ENCODE measurements at places on chromosomes 6 and 20. TPM values are rescaled to one million over a fixed set of nuclear protein-coding genes. Genes with fewer than 3 reads are reported as not detected.

DNA sequence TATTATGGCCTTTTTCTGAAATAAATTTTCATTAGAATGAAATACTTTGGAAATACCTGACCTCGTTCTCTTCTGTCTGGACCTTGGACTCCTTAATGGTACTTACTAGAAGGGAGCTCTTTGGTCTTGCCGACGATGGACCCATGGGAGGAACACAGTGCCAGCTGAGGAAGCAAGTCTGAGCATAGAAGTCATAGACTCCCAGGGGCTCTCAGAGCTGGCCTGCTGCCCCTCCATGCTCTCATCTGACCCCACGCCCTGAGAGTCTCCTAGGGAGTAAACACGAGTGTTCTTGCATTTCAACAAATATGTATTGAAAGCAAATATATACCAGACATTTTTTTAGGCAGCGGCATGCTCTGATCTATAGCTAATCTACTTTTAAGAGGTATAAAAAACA lies 87.8 kb downstream of the PLEKHG1 start:
- no peak for DNase-seq

- DNase-seq: no peak
Observed at GRCh38 chr20:63640086-63640485, 13.1 kb downstream of the STMN3 start.

Gene CST4
- total RNA-seq: not detected

GRCh38 chr6:38271081-38271480 lies 368.6 kb downstream of the BTBD9 start:
- no peak for DNase-seq

Gene KIAA1755
- not detected for total RNA-seq

DNA sequence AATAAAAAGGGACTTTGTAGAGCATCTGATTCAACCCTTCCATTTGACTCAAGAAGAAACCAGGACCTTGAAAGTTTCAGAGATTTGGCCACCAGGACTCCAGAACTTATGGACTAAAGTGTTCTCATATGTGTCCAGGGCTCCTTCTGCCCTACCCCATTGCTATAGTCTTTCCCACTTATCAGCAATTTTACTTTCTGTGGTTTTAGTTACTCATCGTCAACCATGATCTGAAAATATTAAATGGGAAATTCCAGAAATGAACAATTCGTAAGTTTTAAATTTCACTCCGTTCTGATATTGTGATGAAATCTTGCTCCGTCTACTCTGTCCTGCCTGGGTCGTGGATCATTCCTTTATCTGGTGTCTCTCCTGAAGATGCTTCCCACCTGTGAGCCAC lies 259.8 kb downstream of the PHACTR1 start:
- DNase-seq: no peak

Gene OR2H2
- not detected for total RNA-seq

Gene TOMM6
- total RNA-seq: 101 TPM

- DNase-seq: no peak
Observed at GRCh38 chr6:136031982-136032381, 180.5 kb downstream of the PDE7B start.

DNA sequence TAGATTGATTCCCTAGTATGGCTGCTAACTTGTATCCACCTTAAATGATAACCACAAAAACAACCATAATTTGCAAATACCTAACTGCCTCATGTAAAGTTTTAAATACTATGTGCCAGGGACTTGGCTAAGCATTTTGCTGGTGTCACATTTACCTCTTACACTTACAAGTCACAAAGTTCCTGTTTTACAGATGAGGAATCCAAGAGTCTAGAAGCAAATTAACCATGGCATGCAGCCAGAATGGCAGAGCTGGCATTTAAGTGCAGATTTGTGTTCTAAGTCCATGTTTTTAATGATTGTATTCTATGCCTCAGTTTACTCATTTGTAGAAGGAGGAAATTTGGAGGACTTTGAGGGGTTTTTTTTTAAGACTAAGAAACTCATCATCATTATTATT lies 696.7 kb downstream of the PTPRT start:
- DNase-seq: no peak

DNA sequence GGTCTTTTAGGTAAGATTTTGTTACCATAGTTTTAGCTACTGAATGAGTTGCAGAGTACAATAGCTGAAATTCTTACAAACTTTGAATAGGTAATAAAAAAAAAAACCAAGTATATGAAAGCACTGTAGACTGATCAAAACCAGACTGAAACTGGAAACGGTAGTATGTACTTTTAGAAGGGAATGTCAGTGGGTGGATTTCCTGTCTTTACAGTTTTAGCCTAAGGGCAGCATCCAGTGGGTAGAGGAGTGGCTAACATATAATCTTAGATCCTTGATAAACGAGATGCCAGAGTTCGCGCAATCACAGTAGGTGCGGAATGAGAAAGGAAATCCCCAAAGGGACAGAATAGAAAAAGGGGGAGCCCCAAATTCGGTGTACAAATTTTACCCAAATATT lies 385.9 kb upstream of the RUNX2 start:
- DNase-seq: no peak

Gene CLVS2
- not detected for total RNA-seq

DNA sequence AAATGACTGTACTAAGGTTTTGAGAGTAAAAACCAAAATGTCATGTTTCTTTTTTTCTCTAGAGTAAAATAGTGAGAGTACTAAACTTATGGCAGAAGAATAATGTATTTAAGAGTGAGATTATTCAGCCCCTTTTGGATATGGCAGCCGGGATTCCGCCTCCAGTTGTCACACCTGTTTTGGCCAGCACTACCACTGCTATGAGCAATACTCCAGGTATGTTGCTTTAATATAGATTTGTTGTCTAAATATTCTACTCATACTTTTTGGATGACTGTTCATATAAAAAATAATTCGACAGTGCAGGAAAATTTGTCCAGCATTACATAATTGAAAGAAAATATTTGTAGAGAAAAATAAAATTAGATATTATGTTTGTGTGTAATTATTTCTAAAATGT lies 59.5 kb downstream of the SCAF8 start:
- DNase-seq: no peak

DNA sequence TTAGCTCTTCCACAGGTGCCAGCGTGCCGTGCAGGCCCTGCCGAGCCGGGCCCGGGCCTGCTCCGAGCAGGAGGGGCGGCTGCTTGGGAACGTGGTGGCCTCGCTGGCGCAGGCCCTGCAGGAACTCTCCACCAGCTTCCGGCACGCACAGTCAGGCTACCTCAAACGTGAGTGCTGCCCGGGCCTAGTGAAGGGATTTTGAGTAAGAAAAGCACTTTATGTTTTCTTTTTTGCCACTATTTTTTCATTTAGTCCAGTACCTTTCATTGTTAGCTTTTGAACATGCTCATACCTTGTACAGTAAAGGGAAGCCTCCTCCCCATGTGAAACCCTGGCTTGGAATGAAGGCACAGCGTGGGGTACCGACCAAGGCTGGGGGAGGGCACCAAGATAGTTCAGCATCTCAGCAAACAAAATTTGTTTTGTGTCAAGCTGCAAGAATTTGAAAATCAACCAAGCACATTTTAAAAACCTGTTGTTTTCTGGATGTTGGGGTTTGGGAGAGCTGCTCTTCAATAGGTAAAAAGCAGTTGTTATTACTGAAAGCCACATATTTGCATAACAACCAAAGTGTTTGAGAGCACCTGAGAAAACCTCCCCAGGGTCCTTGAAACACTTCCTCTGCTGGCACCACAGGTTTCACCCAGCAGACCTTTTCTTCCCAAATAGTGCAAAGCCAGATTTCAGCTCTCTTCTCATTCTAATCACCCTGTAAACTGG lies 18.4 kb downstream of the STX16 start:
- DNase-seq: no peak

GRCh38 chr6:103979308-103979707 lies 880.4 kb downstream of the HACE1 start:
- DNase-seq: no peak

Gene SIRPD
- total RNA-seq: not detected

Gene SLC17A1
- total RNA-seq: not detected

GRCh38 chr6:20873425-20874190 lies 339.4 kb downstream of the CDKAL1 start:
- DNase-seq: no peak

- no peak for DNase-seq
Observed at GRCh38 chr6:71524201-71524600, 235.6 kb downstream of the OGFRL1 start.

GRCh38 chr6:14841901-14842421 lies 403.9 kb upstream of the JARID2 start:
- no peak for DNase-seq

- no peak for DNase-seq
Observed at GRCh38 chr6:160218810-160219209, 39.8 kb downstream of the SLC22A2 start.

GRCh38 chr20:3739926-3740451 lies 7.5 kb downstream of the HSPA12B start:
- no peak for DNase-seq

DNA sequence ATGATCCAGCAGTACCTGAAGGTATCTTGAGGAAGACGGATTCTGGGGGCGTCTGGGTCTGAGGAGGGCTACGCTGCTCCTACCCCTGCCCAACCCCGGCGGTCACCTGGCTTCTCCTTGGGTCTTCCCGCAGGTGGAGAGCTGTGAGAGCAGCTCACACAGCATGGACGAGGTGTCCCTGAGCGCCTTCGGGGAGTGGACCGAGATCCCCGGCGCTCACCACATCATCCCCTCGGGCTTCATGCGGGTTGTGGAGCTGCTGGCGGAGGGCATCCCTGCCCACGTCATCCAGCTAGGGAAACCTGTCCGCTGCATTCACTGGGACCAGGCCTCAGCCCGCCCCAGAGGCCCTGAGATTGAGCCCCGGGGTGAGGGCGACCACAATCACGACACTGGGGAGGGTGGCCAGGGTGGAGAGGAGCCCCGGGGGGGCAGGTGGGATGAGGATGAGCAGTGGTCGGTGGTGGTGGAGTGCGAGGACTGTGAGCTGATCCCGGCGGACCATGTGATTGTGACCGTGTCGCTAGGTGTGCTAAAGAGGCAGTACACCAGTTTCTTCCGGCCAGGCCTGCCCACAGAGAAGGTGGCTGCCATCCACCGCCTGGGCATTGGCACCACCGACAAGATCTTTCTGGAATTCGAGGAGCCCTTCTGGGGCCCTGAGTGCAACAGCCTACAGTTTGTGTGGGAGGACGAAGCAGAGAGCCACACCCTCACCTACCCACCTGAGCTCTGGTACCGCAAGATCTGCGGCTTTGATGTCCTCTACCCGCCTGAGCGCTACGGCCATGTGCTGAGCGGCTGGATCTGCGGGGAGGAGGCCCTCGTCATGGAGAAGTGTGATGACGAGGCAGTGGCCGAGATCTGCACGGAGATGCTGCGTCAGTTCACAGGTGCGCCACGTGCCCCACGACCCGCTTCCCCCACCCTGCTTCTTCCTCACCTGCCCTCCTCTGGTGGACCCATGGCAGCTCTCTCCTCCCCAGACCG lies 166.9 kb upstream of the RNF24 start:
- no peak for DNase-seq

DNA sequence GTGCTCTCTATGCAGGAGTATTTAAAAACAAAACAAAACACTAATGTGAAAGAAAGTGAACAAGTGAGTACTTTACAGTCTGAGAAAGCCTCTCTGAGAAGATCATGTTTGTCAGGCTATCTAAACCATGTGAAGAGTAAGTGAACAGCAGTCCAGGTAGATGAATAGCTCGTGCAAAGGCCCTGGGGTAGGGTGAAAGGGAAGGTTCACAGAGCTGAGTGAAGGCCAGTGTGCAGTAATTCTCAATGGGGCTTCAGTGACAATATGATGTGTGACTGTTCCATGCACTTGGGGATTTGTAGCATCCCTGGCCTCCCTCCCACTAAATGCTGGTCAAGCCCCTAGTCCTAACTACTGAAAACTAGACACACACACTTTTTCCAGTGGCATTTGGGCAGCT lies 488.9 kb upstream of the JARID2 start:
- DNase-seq: no peak

DNA sequence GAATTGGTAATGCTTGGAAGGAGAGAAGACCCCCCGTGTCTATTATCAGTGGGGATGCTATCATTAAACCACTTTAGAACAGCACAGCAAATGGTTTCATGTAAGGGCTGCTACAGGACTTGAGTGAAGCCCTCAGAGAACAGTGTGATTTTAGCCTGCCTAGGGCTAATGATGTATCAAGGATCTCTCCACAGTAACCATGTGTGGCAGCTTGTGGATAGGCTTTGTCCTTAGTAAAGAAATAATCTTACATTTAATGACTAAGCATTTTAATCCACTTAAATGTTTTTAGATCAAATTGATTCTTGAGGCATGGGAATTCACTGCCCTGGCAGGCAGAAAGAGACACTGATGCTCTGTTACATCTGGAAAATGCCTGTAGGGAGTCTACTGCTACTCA lies 495.1 kb downstream of the NKAIN2 start:
- DNase-seq: no peak

Gene PCIF1
- 112 TPM for total RNA-seq

GRCh38 chr6:159762681-159763293 lies 942 bp downstream of the ACAT2 start:
- no peak for DNase-seq

Gene SEL1L2
- not detected for total RNA-seq

Gene ENPP1
- total RNA-seq: not detected

GRCh38 chr6:149628875-149629510 lies 19.5 kb downstream of the KATNA1 start:
- no peak for DNase-seq

Gene GNRH2
- not detected for total RNA-seq

DNA sequence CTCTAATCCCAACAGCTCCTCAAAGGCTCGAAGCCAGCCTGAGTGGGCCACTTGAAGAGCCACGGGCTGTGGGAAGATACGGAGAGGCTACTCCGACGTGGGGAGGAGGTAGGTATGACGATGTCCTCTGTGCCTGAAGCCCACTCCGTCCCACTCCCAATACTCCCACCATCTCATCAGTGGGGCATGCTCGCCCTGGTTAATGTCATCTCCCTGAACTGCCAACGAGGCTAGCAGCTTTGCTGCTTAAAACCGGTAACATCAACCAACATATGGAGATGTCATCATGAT lies 11.1 kb downstream of the NRN1 start:
- DNase-seq: peak; percentile 11

Gene RSPO4
- 0.25 TPM for total RNA-seq

DNA sequence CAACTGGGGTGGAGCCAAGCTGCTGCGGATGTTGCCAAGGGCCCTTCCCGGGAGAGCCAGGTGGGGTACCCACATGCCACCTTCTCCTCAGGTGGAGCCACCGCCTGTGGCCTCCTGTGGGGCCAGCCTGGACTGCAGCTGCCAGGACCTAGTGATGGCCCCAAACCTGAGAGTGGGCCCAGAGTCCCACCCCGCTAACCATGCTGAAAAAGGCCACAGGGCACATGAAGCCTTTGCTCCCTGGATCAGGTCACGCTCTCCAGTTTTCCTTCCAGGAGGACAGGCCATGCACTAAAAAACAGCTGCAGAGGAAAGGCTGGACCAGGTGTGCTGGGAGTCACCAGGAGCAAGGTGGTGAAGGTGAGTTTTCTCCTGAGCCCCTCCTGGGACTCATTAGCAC lies 73.9 kb upstream of the SLC22A16 start:
- no peak for DNase-seq

- DNase-seq: no peak
Observed at GRCh38 chr6:24249926-24250325, 107.9 kb downstream of the DCDC2 start.
